ENCODE measurements at places on chromosomes 7 and 10.

GRCh38 chr10:94038024-94038423, 44.3 kb downstream of the PLCE1 start:
- no peak for DNase-seq

- DNase-seq = peak; percentile 3
These were observed 635 bp downstream of the ZNF12 start for GRCh38 chr7:6705959-6706665.

- no peak for DNase-seq
These were observed 33.3 kb upstream of the HHEX start for GRCh38 chr10:92656266-92656961.

DNA sequence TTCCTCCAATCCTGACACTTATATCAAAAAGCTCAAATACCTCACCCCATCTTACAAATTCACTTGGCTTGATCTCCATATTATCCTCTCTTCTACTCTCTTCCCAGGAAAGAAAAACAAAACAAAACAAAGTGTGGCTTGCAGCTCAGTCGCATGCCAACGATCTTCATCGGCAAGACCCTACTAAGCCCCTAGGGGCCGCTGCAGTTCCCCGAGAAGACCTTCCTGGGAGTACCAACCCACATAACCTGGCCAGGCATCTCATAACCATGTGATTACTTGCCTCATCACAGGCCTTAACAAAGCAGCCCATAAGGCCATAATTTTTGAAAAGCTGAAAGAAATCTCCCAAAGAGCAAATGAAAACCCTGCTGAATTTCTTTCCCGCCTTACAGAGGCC, 103.7 kb downstream of the ZNF92 start:
- DNase-seq = no peak

GRCh38 chr7:123665157-123665556, 9.5 kb downstream of the LMOD2 start:
- DNase-seq = no peak

DNA sequence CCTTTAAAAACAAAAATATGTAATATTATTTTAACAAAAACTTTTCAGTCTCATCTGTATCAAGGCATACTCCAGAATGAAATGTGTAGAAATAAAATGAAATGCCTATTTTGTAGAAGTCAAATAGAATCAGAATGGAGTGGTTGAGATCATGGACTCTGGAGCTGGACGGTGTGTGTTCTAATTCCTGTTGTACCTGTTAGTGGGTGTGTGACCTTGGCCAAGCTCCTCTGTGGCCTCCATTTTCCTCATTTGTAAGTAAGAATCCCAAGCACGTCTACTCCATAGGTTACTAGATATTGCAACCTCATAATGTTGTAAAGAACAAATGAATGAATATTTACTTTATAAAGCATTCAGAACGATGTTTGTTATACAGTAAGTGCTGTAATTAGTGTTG, 74.9 kb downstream of the HDAC9 start:
- DNase-seq = no peak

DNA sequence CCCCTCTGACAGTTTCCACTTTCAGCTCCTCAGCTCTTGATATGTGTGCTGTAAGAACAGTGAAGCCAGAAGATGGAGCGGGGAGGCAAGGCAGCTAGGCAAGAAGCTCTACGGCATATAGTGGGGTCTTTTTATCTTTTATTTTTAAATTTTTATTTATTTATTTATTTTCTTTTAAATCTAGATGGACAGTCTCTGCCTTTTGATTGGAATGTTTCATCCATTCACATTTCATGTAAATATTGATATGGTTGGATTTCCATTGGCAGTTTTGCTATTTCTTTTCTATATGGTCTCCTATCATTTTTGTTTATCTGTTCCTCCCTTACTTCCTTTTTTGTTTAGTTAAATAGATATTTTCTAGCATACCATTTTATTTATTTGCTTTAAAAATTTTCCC, 183.7 kb downstream of the TMEM178B start:
- DNase-seq = no peak

- DNase-seq = peak; percentile 15
These were observed 44.8 kb upstream of the DMBT1 start for GRCh38 chr10:122515588-122516231.

- DNase-seq = no peak
These were observed 45.7 kb downstream of the BEND7 start for GRCh38 chr10:13483073-13483472.

DNA sequence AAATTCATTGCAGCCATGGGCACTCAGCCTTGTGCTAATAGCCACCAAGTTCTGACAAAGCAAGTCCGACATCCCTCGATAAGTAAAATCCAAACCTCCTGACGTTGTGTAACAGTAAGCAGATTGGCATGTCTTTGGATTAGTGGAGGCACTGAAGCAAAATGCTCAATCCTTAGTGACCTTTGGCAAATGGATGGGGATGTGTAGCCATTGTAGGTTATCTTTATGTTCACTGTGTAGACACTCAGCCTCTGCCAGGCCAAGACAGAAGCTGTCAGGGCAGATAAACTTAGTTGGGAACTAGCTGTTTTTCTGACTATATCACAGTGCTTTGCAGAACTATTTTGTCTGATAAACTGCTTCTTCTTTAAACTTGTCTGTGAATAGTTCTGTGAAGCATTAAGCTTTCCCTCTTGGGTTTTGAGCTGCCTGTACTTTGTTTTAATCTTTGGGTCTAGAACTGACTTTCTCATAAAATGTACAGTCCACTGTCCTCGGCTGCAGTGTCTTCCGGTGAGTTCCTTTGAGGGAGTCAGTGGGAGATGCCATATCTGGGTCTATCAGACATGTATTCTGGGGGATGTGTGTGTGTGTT, 220.8 kb downstream of the LRMDA start:
- DNase-seq = no peak

GRCh38 chr10:64745565-64745964, 1224.4 kb downstream of the REEP3 start:
- DNase-seq = no peak

DNA sequence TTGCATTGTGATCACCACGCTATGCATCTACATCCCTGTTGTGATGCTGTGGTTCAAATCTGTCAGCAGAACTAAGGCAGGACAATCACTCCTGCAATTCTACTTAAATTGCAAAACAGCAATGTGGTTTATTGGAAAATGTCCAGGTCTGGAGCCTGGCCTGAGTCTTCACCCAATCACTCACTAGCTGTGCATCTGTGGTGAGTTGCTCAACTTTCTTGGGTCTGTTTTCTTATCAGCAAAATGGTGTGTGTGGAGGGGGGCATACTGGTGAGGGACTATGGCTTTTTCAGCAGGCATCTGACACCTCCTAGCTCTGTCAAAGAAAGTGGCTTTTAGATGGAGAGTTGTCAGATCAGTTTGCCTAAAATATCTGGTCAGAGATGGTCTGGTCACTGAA, 108.3 kb upstream of the FEZF1 start:
- DNase-seq = no peak

DNA sequence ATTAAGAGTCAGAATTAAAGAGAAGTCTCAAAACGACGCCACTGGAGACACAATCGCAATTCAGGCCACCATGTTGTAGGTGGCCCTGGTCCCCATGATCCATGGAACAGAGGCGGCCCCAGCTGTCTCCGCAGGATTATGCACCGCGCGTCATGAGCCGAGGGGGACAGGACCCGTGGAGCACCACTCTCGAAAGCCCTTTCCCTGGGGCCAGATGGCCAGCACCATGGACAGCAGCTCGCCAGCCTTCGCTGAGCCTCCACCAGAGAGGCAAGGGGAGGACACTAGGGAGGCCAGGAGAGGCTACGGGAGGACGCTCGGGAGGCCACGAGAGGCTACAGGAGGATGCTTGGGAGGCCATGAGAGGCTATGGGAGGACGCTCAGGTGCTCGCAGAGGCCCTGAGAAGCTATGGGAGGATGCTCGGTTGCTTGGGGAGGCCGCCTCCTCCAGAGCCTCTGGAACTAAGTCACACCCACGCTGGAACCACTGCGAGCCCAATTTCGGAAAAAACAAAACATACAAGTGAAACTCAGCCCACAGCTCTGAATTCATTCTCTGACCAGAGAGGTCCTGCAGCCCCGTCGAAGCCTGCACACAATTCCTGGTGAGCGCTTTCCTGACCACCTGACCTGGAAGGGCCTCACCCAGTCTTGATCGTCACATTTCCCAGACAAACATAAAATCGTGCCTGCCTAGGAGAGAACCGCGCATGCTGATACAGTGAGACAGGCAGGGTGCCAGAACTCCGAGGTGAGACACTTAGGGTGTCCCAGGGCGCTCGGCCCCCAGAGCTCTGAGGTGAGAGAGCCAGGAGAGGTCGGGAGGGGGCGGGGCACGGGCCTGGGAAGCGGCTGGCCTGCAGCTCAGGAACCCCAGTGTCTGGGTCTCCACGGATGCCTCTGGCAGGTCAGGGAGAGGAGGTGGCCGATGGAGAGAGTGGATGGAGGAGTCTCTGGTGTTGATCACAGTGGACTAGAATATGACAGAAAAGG, 224.4 kb downstream of the PTPRN2 start:
- no peak for DNase-seq

DNA sequence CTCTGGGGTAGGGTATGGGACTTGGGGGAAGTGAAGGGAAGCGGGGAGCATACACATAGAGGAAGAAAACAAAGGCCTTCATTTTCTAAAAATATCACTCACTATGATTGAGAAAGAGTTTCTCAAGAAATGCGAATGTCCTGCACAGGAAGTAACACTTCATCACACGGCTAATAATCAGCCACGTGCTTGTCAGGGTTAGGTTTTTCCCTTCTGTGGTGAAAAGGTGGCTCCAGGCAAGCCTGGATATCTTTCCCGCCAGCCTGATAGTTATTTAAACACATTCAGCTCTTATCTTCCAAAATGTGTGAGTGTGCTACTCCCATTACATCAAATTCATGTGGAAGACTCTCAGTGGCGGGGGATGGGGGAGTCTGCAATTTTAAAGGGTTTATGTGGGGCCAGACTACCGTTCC, 166.4 kb upstream of the ADO start:
- no peak for DNase-seq

GRCh38 chr10:71693377-71693776, 26.2 kb downstream of the C10orf105 start:
- no peak for DNase-seq

DNA sequence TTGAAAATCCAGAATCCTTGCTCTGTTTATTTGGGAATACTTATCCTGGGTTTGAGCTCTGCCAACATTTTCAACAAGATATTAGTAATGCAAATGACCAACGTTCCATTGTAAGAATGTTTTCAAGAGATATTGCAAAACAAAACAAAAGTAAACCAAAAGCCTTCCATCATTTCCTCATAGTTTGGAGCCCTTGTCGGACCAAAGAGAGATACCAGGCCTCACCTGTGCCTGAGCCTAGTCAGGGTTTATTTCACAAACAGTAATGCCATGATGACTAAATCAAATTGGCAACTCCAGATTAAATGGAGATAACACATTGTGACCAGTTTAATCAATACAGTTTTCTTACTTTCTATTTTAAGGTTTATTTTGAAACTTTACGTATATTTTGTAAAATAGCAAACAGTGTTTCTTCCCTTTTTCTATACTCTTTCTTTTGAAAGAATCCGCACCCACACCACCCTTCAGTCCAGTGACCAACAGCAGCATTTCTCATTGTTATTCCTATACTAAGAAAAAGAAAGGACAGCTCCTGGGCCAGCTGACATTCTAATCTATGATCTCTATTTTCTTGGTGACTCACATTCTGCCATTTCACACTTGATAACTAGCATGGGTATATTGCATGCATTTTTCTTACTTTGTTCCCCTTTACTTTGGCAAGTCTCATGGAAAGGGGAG, 168.5 kb upstream of the MEOX2 start:
- DNase-seq = no peak

DNA sequence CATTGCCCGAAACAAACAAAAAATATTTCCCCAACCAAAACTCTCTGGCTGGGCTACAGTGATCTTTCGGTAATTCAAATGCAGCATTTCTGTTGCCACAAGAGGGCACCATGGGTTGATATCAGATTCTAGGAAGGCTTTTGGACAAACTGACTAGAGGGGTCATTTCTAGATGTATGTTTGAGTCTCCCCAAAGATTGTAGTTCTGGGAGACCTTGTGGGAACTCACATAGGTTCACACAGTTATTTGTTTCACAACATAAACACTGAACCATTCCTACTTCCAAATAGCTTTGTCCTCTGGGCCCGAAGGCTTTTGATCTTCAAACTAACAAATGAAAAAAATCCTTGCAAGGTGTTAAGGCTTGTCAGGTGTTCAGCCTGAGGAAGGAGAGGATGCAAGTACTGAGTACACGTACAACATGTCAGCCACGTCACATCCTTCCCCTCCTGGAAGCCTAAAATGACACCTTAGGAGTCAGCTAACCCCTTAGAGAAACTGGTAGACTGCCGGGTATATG, 37.0 kb upstream of the IL15RA start:
- peak; percentile 39 for DNase-seq

- DNase-seq = no peak
These were observed 16.6 kb downstream of the PLPP4 start for GRCh38 chr10:120473593-120473992.

DNA sequence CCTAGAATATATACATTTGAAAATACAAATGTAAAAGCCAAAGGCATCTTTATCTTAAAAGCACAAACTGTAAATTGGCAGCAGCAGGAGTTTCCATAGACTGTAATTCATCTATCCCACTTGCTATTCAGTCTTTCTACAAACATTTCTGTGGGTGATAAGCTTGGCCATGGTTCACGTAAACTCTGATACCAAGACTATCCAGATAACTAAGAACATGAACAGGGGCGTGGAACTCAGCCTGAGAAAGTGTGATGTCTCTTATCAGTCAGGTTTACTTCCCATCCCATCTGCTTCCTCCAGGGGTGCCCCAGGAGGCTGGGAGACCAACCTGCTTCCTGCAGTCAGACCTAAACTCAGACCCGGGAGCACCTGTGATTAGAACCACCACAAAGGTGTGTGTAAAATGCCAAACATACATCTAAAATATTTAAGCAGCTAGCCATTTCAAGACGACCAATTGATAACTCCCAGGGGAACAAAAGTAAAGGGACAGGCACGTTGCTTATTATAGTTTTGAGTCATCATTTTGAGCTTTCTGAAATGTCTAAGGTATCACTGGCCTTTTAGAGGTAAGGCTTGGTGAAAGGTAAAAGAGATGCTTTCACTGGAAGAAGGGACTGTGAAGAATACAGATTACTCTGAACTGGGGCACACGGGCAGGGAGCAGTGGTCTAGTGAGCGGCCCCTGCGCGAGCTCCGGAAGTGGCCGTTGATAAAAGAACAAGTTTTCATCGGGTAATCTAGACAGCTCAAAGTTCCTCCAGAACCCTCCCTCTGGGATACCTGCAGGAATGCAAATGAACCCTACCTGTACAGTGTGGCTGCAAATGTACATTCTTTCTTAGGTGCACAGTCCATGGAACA, 51.5 kb downstream of the RSU1 start:
- DNase-seq = no peak

- no peak for DNase-seq
These were observed 93.6 kb downstream of the CACNB2 start for GRCh38 chr10:18233775-18234174.

GRCh38 chr10:79422178-79422892, 23.1 kb downstream of the ZCCHC24 start:
- DNase-seq = no peak

Measured in activated CD8-positive, alpha-beta memory T cell treated with anti-CD3 and anti-CD28 coated beads for 4 hours (primary cell).